ENCODE measurements at places on chromosomes 12 and 14. TPM values are rescaled to one million over a fixed set of nuclear protein-coding genes. Genes with fewer than 3 reads are reported as not detected.

Gene NAV3
- not detected for total RNA-seq

Gene KRT85
- total RNA-seq, result not detected

Gene PARPBP
- 28.8 TPM for total RNA-seq

Gene LALBA
- not detected for total RNA-seq

Gene TPPP2
- not detected for total RNA-seq

Gene PPTC7
- total RNA-seq, result 41.1 TPM

Gene MANSC4
- total RNA-seq, result not detected

Gene MUCL1
- total RNA-seq, result not detected

Gene EML1
- total RNA-seq, result 0.91 TPM

Gene PCED1B
- 143 TPM for total RNA-seq

Gene ZNF705A
- not detected for total RNA-seq

Gene GDF11
- 4.2 TPM for total RNA-seq

GRCh38 chr12:107242189-107242588, 148.8 kb upstream of the CRY1 start:
- DNase-seq, result no peak

GRCh38 chr14:24900269-24901100, 149.5 kb downstream of the STXBP6 start:
- DNase-seq, result no peak

DNA sequence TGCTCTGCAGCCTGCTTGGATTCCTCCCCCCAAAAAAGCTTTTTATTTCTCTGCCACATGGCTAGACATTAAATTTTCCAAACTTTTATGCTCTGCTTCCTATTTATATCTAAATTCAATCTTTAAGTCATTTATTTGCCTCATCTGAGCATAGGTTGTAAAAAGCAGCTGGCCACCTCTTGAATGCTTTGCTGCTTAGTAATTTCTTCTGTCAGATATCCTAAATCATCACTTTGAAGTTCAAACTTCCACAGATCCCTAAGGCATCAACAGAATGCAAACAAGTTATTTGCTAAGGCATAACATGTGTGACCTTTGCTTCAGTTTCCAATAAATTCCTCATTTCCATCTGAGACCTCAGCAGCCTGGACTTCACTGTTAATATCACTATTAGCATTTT, 209.6 kb downstream of the FSCB start:
- no peak for DNase-seq

- no peak for DNase-seq
Measured at GRCh38 chr14:56976211-56976610, 165.9 kb upstream of the OTX2 start.

- DNase-seq, result no peak
Measured at GRCh38 chr12:64691795-64692583, 67.2 kb downstream of the GNS start.

DNA sequence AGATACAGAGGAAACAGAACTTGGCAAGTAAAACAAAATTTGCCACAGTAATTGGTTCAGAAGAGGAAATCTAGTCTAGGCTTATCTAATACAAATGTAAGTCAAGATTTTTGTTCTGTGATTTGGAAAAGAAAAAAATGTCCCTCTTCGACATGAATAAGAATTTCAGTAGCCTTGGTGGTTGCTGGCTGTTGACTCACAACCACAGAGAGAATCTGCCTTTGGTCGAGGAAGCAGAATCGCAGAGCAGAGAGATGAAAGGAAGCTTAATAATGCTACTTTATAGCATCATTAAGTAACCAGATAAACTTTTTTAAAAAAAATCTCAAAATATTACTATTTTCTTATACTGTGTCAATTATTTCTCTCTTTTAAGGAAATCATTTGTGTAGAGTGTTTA, 1096.6 kb downstream of the FLRT2 start:
- DNase-seq, result no peak

DNA sequence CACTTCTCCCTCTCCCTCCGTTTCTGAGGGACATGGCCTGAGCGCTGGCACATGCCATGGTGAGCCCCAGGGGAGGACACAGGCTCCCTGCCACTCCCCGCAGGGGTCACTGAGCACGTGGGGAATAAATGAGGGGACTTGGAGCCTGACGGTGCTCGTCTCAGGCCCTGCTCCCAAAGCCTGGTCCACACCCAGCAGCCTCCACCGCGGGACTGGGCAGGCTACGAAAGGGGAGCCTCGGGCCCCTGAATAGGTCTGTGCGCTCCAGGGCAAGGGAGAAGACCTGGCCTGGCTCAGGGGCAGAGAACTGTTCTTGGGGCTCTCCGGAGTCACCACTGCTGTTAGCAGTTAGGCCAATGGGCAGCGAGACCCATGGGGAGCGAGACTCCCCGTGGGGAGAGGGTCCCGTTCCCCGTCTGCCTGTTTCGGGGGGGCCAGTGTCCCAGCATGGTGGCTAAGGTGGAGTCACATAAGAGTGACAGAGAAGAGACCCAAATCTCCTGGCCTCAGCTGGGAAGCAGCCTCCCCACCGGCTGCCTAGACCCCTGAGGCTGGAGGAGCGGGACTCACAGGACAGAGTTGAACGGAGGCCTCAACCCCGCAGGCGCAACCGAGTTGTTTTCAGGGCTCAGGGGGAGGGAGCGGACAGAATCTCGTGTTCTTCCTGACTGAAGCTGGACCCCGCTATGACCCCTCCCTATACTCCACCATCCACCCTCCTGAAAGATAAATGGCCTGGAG, 329.8 kb upstream of the SFSWAP start:
- DNase-seq, result no peak

DNA sequence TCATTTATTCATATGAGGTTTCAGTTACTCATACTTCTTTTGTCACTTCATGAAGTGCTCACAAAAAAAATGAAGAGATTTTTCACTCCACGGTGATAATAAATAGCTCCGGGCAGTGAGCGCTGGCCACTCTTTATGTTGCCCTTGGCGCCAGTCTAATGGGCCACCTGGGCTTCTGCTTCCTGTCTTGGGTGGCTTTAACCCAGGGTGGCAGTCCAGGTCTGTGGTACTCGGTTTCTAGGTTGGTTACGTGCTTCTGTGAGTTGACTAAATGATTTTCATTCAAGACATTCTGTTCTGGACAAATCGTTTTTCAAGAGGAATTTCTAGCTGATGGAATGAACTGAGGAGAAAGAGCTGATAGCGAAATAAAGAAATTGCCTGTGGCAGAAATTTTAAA, 34.6 kb upstream of the NID2 start:
- DNase-seq, result no peak

DNA sequence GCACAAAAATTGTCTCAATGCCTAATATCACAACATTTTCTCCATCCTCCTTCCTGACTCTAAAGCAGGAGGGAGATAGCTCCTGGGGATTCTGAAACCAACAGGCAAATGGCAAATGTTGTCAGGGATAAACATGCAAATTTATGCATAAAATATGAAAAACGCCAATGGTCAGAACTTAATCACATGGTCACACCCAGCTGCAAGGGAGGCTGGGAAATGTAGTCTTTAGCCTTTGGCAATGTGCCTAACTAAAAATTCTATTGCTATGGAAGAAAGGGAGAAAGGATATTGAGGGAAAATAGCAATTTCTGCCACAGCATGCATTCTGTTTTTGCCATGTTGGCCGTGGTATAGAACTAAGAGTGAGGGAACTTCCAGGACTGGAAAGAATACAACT, 11.7 kb upstream of the OASL start:
- no peak for DNase-seq

GRCh38 chr12:112179916-112180315, 54.6 kb downstream of the TRAFD1 start:
- no peak for DNase-seq

DNA sequence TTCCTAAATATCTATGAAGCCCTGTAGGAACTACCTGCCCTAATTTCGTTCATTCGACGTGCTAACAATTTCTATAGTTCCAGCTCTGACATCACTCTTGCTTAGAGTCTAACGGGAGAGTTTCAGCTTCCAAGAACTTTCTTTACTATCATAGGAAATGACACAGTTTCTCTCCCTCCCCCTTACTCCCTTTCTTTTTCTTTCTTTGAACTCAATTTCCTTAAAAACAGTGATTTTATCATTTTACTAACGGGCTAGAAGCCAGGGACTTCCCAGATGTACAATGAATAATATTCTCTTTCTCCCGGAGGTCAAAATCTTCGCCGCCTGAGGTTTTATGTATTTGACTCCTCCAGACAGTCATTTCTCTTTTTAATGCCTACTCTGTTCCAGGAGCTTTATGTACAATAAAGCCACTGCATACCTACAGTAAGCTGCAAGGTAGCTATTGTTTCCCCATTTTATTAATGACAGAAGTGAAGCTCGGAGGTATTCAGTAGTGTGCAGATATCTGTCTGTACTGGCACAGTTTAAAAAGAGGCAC, 15.7 kb downstream of the SMCO2 start:
- peak; percentile 59 for DNase-seq

- no peak for DNase-seq
Measured at GRCh38 chr14:93186956-93187355, 1.8 kb downstream of the LYSET start.

DNA sequence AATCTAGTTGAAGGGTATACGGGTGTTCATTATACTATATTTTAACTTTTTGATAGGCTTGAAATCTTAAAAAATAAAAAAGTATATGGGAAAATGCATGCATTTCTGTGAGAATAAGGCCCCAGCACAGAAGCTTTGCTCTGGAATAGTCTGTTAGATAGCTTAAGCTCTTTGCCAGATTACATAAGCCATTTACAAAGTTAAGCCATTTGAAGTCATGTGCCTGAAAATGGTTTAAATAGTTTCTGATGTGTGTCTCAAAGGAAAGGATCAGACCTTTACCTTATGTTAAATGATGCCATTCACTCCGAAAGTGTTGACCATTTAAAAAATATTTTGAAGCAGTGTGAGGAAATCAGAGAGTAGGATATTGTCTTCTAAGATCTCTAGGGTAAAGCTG, 51.3 kb downstream of the WASHC4 start:
- no peak for DNase-seq

GRCh38 chr14:53788566-53788965, 168.1 kb downstream of the BMP4 start:
- no peak for DNase-seq

DNA sequence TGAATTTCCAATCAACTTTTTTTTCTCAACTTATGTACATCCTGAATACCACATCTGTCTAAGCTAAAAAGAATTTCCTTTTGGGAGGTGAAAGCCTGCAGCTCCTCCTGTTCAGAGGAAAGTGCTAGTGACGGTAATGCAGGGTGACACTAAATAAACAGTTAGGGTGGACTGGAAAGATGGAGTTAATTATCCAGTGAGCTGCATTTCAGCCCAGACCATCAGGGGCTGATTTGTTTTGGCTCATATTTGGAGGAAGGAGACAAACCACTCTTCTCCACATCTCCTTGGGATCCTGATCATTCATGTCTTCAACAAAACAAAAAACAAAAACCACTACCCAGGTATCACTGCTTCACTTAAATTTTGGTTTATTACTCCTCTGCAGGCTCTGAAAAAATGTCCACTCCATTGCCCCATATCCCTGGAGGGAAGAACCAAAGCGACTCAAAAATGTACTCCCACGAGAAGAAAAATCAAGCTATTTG, 5.1 kb upstream of the SIX1 start:
- no peak for DNase-seq

GRCh38 chr12:111274777-111275176, 94.1 kb downstream of the PHETA1 start:
- no peak for DNase-seq

- peak; percentile 16 for DNase-seq
Measured at GRCh38 chr12:90854136-90854689, 100.8 kb downstream of the CCER1 start.

DNA sequence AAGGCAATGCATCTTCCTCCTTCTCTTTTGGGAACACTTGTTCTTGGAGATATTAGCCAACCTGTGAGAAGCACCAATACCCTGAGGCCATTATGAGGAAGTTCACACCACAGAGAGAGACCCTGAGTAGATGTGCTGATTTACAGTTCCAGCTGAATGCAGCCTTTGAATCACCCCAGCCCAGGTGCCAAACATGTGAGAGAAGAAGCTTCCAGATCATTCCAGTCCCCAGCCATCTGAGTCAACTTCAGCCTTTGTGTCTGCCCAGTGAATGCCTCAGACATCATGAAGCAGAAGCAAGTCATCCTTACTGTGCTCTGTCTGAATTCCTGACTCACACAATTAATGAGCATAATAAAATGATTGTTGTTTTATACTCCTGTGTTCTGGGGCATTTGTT, 25.1 kb downstream of the C12orf42 start:
- no peak for DNase-seq

Data from activated naive CD4-positive, alpha-beta T cell treated with anti-CD3 and anti-CD28 coated beads for 36 hours (primary cell).